ENCODE measurements at places on chromosomes 6 and 20.

- no peak for DNase-seq
Observed at GRCh38 chr20:62143957-62144825, 622 bp downstream of the SS18L1 start.

- DNase-seq = no peak
Observed at GRCh38 chr6:165627366-165627765, 35.7 kb downstream of the PDE10A start.

- DNase-seq = no peak
Observed at GRCh38 chr6:162974685-162975084, 246.9 kb downstream of the PACRG start.

GRCh38 chr20:32574296-32575226 is 10.6 kb downstream of the NOL4L start:
- peak; percentile 47 for DNase-seq

DNA sequence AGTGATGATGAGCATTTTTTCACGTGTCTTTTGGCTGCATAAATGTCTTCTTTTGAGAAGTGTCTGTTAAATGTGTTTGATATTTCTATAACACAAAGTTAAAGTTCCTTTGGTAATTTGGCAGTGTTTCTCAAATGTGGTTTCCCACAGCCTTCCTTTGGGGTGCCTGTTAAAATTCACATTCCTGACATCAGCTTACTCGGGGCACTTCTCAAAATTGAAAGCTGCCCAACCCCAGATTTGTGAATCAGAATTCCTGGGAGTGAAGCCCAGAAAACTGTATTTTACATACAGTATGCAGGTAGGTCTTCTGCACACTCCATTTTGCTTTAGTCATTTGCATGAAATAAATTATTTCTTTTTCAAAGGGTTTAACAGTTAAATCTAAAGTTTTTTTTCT is 207.9 kb downstream of the GMPR start:
- DNase-seq = no peak

- DNase-seq = no peak
Observed at GRCh38 chr20:62951896-62952372, 575 bp upstream of the SLC17A9 start.

All from AG04450 (cell line).